CD4-positive, alpha-beta T cell treated with Interferon gamma for 1 hour (primary cell): ENCODE measurements at places on chromosomes 3 and 15.

GRCh38 chr15:26146202-26146601 lies 283.1 kb upstream of the ATP10A start:
- no peak for DNase-seq

GRCh38 chr15:39535466-39535865 lies 45.4 kb upstream of the THBS1 start:
- DNase-seq, result no peak

DNA sequence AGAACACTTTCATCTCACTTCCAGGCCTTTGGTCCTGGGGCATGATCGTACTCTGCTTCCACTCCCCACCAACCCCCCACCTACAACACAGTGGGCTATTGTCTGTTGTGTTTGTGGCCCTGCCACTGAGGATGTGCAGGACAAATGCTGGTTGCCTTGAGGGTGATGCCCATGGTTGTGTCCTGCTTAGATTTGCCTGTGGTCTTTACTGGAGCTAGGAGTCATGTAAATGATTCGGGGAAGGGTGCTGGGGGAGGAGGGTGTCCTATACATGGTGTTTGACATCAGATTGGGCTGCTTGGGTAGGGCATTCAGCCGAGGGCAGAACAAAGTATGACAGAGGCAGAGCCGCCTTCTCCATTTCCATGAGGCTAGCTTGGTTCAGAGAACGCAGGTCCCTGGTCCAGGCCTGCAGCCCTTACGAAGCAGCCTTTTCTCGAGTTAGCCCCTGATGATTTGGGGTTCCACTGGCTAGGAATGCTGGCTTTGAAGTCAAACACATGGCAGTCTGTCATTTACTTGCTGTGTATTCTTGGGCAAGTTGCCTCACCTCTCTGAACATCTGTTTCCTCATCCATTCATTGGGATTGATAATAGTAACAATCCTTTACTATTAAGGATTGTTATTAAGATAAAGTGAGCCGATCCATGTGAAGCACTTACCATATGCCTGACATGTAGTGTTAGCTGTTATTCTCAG lies 6.9 kb downstream of the CORO2B start:
- DNase-seq, result no peak

DNA sequence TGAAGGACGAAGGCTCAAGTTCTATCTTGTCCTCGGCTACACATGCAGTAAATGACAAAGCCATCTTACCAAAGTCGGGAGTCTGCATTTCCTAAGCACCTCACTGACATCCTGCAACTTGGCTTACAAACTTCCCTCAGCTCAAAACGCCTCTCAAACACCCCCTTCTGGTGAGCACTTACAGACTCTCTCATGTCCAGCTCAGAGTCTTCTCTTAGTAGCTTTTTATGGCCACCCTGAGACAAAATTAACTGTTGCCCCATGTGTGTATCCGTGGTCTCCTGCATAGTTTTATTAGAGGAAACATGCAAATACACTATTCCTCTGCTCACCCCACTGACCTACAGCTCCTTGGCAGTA lies 819.7 kb downstream of the FHIT start:
- DNase-seq, result no peak

- DNase-seq, result no peak
Measured at GRCh38 chr3:159807137-159808040, 181.2 kb upstream of the IL12A start.
